ENCODE measurements at places on chromosomes 6 and 20.

GRCh38 chr20:347317-347639 lies 367 bp downstream of the NRSN2 start:
- no peak for DNase-seq

- DNase-seq = peak; percentile 44
Measured at GRCh38 chr6:71393981-71394432, 105.4 kb downstream of the OGFRL1 start.

DNA sequence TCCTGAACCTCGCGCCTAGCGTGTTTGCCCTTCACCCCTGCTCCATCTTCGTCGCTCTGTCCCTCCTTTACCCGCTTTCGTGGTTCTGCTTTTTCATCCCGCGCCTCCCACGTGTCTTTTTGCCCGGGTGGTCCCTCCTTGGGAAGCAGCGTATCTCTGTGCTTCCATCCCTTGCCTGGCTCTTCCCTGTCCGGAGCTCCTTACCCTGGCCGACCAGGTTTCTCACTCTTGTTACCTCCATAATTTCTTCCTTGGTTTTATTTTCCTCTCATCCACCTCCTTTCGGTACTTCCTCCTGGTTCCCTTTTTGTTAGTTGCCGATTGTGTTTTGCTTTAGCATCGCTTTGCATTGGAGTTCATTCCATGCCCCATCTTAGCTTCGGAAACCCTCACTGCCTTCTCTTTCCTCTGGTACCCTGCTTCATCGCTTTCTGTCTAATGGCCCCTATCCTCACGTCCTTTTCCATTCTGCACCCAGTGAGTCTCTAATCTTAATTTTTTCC lies 735 bp downstream of the FAM135A start:
- DNase-seq = no peak

GRCh38 chr6:45302832-45303231 lies 25.3 kb upstream of the RUNX2 start:
- no peak for DNase-seq

DNA sequence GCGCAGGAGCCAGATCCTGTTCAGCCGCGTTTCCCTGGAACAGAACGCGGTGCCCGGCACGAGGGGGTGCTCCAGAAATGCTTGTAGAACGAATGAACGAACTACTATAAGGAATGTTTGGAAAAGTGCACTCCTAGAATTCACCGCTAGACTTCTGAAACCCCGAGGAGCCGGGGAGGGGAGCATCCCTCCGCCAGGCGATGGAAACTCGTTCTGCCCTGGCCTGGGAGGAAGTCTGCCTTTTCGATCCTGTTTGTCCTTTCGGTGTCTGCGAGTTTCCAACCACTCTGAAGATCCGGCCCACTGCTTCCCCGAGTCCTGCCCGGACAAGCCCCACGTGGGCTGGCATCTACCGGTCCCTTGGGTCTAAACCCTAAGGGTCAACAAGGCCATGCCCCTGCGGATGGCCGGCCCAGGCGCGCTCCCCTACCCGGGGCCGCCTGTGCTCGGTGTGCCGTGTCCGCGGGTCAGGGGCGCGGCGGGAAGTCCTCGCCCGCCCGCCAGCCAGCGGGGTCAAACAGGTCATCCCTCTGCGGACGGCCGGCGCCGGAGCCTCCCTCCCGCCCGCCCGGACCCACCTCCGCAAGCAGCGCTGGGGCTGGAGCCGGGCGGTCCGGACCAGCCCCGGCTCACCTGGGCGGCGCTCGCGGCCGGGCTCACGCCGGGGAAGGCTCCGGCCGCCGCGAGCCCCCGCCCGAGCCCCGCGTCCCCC lies 526 bp downstream of the SULF2 start:
- no peak for DNase-seq

- DNase-seq = no peak
Measured at GRCh38 chr6:157747370-157747769, 75.7 kb upstream of the SNX9 start.

DNA sequence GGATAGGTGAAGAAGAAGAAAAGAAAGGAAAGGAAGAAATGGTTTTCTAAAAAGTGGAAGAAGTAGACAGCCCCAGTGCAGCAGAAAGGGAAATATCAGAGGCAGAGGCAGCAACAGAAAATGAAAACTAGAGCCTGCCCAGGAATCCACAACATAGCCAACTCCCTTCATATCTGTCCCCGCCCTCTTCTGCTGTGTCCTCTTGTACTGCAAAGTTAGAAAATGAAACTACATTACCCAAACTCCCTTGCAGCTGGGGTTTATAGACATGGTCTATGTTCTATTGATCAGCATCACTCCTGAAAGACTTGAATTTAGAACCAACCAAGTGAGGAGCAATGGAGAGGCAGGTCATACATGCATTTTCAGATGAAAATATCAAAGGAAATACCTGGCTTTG lies 200.5 kb upstream of the PHACTR1 start:
- no peak for DNase-seq

- DNase-seq = no peak
Measured at GRCh38 chr6:108799354-108799717, 48.9 kb upstream of the ARMC2 start.

GRCh38 chr6:143621876-143622605 lies 55.7 kb upstream of the PHACTR2 start:
- no peak for DNase-seq

DNA sequence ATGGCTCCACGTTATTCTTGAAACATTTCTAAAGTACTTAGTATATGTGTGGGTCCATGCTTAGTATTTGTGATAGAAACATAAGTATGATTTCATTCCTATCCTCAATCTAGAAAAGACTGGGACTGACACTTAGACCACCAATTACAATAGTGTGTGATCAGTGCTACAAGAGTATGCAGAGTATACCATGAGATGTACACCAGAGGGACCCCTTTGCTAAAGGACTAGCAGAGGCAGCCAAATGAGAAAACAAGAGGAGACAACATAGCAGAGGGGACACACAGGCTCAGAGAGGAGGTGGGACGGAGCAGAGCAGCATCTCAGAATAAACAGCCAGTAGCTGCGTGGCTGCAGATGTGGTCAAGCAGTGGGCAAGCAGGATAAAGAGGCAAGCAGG lies 21.0 kb downstream of the RMND1 start:
- no peak for DNase-seq

GRCh38 chr6:54262971-54263370 lies 45.3 kb upstream of the TINAG start:
- DNase-seq = no peak

Data from COR-L47 (cell line).